ENCODE measurements at places on chromosomes 2 and 18.

DNA sequence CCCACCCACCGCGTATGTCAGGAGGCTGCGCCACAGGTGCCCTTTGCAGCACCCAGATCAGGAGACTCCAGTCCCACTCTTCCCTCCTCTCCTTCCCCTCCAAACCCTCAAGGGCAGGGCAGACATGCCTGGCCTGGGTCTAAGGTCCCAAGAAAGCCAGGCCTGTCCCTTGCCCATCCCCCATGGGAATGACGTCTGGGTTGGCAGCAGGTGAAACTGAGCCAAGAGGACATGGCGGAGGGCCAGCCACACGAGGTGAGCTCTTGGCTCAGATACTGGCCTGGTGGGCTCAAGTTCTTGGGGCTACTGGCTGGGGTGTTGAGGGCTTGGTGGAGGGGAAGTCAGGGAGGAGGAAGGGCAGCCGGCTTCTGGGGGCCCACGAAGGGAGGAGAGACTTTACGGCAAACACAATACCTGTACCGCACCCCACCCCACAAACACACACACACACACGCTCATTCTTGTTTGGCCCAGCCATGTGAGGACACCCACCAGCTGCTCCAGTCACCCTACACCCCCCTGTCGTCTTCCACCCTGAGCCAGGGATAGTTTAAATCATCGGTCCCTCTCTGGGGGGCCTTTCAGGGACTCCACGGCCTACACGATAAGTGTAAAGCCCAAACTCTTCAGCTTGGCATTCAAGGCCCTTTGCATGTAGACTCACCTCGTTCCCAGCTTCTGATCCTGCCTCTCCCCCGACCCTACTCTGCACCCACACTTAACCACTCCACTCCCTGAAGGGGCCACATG lies 24.1 kb upstream of the TNS1 start:
- no peak for DNase-seq

- no peak for DNase-seq
Measured at GRCh38 chr18:34928088-34928753, 113.0 kb upstream of the MAPRE2 start.

DNA sequence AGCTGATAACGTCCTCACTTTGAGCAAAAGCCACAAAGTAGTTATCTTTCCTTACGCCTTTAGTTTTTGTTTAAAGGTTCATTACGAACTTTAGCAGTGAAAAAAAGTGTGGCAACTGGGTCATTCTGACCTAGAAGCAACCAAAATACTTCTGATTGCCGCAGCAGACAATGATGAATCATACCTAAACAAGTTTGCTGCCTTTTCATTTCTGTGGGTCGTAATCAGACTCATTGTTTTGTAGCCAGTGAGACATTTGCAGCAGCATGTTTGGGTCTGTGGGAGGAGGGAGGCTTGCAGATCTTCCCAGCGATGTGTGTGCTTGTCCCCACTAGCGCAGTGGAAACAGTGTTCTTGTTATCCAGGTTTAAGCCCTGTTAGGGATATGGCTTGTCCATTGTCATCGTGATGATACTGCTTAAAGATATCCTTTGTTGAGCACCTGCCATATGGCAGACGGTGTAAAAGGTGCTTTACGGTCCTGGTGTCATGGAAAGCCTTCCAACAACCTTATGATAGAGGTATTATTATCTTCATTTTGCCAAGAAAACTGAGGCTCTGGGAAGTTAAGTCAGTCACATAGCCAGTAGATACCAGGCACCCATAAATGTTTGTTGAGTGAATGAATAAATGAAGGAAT lies 1.3 kb upstream of the GREB1 start:
- no peak for DNase-seq

GRCh38 chr2:207257251-207258250 lies 91.8 kb upstream of the KLF7 start:
- no peak for DNase-seq

- no peak for DNase-seq
Measured at GRCh38 chr2:120441744-120442471, 96.0 kb downstream of the INHBB start.

DNA sequence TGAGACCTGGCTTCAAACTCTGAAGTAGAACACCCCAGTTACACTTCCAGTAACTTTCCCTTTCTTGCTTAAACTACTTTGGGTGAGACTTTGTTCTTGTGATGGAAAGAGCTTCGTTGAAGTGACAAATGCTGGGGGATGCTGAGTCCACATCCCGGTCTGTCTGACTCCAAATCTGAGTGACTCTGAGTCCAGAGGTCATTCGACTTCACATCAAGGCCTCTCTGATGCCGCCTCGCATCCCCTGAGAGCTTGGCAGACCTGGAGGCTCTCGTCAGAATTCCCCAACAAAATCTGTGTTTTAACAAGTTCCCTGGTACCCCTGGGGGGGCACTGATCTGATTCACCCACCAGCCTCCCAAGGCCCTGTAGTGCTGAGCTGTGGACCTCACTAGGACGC lies 31.6 kb upstream of the ROCK2 start:
- no peak for DNase-seq

DNA sequence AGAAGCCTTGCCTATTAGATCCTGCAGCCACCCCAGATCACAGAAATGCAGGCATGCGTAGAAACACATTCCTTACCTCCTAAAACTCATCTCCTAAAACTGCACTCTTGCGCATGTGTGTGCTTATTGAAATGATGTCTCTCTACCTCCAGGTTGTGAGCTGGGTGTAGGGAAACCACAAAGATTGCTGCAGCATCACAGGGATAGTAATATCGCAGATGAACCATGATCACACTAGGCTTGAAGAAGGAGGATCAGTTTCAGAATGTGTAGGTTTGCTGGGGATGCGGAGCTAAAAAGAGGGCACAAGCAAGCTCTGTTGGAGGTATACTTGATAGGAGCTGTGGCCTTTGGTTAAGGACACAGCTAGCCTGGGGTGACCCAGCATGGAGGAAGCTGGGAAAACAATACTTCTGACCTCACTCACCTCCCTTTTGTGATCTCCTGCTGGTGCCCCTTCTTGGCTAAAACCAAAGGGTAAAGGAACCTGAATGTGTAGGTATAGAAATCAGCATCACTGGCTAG lies 118.8 kb downstream of the SETBP1 start:
- DNase-seq = no peak
